NCI-H1048 (cell line): ENCODE measurements at places on chromosomes 2 and 18.

- DNase-seq, result no peak
Measured at GRCh38 chr2:232473467-232473890, 14.2 kb downstream of the ECEL1 start.

DNA sequence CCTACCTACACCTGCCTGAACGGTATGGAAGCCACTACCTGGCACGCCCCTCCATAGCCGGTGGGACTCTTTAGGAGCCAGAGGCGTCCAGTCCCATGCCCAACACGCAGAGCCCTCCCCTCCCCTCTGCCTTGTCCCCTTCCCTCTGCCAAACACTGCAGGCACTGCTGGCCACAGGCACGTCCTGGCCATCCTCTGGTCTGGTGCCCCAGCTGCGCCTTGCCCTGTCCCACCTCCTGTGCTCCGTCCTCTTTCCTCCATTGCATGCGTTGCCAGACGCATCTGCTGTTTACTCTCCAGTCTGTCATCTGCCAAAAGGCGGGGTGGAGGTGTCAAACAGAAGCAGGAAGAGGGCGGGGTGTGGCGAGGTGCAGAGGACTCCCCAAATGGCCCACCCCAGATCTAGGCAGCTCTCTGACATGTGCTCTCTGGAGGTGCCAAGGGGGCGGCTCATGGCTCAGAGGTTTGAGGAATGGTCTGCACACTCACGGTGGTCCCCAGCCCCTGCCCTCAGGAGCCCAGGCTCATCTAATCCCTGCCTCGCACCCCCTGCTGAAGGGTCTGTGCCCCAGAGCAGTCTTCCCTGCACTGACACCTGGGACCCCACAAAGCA is 45.1 kb downstream of the HS6ST1 start:
- no peak for DNase-seq

DNA sequence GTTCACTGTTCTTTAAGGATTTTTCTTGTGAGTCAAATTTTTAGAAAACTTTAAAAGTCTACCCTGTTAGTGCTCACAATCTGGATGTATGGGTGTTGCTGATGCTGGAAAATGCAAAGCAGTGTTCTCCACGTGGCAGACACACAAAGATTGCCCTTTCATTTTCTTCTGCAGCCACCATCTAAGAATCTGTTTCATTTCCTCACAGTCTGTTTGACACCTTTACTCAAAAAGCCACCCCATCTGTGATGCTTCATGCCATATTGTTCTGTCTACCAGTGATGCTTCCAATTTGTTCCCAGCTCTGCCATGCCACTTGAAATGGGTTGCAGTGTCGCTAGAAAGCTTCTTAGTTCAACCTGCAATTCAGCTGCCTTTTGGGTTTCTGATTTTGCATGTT is 464.2 kb upstream of the UBE2E3 start:
- no peak for DNase-seq

GRCh38 chr2:134253804-134254203 is at the start of gene MGAT5:
TSS of gene MGAT5 (plus strand) at chr2:134254072. CDS start at chr2:134254404, 332 bp downstream.
- no peak for DNase-seq
